ENCODE measurements at places on chromosomes 2 and 18.
A peak's percentile ranks its signal among the peaks of the same experiment; 100 is the strongest.

- no peak for DNase-seq
Measured at GRCh38 chr2:195392446-195393336, 264.3 kb upstream of the SLC39A10 start.

DNA sequence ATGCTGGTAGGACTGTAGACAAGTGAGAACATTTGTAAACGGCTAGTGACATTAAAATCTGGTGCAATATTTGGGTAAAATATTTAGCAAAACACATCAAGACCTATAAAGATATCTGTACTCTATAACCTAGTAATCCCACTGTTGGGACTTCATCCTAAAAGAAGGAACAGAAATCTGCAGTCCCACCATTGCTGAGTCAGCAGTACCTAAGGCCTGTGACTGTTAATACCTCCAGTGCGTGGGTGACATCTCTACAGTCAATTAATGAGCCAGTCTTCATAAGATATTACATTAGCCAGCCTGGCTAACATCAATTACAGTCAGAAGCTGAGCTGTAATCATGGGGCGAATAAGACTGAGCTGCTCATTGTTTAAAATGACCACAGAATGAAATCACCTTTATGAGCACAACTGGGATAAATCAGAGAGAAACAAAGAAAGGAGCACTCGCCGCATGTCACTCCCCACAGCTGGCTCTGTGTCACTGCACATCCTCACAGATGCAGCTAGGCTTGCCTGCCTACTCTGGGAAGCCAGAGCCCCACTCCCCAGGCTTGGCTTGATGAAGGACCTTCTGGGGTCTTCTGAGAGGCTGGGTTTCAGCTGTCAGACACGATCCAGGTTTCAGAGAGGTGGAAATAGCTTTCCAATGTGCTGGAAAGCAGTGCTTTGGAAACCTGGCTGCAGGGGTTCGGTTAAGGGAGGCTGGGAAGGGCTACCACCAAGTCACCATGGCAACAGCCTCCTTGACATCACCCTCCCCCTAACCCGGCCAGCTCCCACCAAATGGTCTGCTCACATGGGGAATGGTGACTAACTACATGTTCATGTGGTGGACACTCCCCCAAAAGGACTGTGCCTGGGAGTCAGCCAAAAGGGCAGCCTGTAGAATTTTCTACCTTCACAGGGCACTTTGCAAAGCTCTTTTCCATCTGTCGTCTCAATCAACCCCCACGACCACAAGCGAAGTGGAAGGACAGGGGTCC, 145.0 kb downstream of the ZBTB7C start:
- DNase-seq, result no peak

GRCh38 chr2:215684448-215685237, 248.8 kb upstream of the FN1 start:
- DNase-seq, result no peak

DNA sequence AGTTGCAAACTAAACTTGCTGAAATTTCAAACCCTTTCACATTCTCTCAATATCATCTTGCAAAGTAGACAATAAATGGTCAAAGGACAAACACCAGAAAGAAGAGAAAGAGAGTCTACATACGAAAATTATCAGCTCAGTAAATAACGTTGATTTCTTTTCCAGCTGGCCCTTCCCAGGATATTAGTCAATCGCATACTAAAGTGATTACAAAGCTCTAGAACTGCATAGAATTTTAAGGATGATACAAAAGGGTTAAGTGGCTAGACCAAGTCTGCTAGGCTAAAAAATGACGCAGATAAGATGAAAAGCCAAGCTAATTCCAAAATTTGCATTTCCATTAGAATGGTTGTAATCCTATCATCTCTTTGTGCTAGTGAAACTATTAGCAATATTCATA, 405.7 kb downstream of the FBXO15 start:
- DNase-seq, result no peak

DNA sequence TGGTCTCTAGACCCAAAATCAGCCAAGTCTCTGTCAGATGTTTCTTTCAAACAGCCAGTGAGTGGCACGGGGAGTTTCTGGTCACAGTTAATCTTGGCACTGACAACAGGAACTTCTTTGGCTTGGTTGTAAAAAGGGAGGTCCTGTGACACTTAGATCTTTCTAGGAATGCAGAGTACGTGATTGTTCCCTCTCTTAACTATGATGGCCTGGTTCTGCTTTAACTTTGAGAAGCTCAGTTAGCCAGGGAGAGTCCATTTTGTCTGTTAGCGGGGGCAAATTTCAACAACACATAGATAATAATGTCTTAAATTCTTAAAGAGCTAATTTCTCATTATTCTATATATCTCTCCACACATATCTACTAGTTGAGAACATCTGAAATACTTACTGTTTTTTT, 344.5 kb upstream of the LRRTM4 start:
- no peak for DNase-seq

DNA sequence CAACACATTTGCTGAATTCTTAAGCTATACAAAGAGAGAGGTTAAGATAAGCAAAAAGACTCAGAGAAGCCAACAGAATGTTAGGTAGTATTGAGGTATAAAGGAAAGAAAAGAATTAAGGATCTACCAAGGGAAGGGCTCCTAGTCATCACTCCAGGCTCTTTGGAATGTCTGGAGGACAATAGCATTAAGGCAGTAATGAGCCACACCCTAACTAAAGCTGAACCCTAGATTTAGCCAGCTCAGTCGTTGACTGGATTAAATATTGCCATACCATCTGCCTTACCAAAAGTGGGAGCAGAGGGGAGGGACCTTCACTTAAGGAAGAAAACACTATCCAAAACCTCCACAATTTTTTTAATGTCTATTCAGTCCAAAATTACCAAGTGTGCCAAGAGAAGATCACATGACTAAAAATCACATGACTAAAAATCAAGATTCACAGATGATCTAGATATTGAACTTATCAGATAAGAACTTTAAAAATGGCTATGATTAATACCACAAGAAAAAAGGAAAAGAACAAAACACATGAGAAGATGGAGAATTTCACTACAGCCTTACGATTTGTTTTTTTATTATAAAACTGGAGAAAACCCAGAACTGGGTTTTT, 59.7 kb downstream of the EXOC6B start:
- DNase-seq, result no peak

- peak; percentile 85 for DNase-seq
Measured at GRCh38 chr18:2898186-2898640, 51.4 kb downstream of the EMILIN2 start.

DNA sequence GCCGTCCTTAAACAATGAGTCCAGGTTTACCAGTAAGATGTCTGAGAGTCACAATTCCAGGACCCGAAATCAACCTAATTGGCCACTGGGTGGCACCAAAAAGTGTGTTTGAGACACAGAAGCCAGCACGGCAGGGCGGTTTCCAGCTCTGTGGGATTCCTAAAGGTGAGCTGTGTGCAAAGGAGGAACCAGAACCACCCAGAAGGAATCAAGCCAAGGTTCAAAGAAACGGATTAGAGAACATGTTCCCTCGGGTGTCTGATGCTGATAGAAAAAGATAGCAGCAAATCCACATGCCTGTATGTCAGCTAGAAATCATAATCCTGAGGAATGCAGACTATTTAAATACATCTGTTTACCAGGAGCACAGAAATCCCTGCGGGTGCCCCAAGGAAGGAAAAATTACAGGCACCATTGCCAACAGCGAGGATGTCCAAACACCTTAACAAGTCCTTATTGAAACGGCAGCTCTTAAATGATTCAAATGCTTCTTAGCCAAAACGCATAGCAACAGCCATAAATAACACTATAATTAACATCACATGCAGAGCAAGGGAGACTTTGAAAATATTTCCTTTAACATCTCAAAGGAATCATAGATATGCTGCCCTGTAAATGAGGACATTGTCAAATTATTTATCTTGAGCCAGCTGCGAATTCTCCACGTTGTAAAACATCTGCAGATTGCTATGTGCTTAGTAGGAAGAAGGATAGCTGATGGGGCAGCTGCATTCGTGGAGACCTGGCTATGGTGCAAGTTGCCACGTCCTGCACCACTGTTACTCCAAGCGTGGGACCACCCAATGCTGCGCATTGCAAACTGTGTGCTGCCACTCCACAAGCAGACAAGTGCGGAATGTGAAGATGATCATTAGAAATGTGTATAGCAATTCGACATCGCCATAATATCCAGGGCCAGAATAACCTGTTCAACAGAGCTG, 318.7 kb upstream of the NCKAP5 start:
- no peak for DNase-seq

GRCh38 chr18:75844146-75844545, 416.6 kb upstream of the SMIM21 start:
- no peak for DNase-seq

DNA sequence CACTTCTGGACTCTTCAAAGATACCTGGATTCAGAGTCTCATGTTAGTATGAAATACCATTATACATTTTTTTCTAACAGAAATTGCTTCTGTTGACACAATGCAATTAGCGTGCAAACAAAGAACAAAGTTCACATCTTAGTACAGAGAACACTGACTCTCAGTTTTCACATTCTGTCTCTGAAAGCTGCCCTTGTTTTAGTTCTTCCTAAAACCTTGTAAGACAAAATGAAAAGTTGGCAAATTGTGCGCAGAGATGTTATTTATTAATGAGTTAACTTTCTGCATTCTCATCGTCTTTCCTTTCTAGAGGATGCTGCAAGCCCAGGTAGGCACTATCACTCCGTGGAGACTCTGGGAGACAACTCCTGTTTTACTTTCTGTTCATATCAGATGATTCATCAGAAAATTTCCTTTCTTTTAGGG, 377.3 kb upstream of the POU3F3 start:
- DNase-seq, result no peak

DNA sequence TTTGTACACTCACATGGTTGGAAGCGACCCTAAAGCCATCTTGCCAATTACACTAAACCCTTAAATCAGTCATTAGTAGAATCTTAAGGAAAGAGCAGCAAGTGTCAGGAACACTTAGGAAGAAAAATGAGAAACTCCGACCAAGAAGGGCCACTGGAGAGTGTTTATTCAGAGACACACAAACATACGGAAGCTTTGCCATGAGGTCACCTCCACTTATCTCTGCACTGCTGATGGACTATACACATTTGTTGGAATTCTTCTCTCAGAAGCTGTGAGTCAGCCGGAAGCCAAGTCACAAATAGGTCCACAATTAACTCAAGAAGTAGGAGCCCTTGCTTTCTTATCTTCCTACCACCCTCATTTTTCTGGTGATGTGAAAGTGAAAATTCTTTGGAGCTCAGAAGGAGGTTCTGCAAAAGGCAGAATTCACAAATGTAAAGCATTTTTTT, 21.6 kb downstream of the BMP10 start:
- no peak for DNase-seq

DNA sequence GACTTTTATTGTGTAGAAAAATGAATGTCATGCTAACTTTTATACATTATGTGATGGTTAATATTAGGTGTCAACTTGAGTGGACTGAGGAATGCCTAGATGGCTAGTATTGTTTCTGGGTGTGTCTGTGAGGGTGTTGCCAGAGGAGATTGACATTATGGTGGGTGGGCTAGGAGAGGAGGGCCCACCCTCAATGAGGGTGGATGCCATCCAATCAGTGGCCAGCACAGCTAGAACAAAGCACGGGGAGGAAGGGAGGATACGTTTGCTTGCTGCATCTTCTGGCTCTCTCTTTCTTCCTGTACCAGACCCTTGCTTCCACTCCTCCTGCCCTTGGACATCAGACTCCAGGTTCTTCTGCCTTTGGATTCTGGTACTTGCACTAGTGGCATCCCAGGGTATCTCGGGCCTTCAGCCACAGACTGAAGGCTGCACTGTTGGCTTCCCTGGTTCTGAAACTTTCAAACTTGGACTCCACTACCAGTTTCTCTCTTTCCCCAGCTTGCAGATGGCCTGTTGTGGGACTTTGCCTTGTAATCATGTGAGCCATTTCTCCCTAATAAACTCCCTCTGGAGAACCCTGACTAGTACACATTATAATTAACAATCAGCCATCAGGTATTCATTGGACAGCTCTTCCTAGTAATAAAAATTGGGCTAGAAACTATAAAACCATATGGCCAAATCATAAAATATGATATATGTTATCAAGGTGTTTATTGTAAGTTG, 31.7 kb upstream of the ZCCHC2 start:
- DNase-seq, result no peak

DNA sequence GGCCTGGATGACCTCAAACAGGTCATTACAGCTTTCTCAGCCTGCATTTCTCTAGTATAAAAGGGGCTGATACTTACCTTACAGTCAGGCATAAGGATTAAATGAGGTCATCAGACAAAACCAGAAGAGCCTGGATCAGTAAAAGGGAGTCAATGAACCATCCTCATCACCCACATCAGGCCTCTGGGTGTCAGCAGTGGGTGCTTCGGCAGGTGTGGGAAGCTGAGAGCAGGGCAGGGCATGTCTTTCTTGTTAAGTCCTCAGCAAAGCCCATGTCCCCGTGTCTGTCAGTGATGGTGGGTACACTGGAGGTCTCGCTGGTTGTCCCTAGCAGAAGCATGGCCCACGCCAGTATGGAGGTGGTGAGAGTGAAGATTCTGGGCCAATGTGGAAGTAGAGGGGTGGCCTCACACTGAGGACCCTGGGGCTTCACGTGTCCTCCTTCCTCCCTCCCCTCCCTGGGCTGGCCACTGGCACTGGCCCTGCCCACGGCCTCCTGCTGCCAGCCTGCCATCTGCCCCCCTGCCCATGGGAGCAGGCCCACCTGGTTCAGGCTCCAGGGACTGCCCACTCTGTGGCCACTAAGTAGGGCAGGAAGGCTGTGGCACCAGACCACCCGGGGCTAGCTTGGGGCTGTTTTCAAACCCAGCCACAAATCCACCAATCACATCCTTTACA, 4.4 kb downstream of the ADRA2B start:
- DNase-seq, result no peak

DNA sequence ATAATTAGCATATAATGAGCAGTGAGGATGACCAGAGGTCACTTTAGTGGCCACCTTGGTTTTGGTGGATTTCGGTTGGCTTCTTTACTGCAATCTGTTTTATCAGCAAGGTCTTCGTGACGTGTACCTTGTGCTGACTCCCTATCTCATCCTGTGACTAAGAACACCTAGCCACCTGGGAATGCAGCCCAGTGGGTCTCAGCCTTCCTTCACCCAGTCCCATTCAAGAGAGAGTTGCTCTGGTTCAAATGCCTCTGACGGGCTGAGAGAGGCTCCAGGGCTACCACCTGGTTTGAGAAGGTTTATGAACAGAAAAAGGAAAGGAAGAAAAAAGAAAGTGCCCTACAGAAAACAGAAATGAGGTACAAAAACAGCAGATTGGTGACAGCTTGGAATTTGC, 738.7 kb downstream of the SOCS6 start:
- no peak for DNase-seq

DNA sequence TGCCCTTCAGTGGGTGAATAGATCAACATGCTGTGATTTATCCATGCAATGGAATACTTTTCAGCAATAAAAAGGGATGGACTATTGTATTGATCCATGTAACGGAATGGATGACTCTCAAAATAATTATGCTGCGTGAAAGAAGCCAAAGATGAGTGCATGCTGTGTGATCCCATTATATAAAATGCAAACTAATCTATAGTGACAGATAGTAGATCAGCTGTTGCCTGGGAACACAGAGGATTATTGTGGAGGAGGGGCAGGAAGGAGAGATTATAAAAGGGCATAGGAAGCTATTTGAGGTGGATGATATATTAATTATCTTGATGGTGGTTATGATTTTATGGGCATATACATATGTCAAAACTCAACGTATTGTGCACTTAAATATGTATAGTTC, 55.5 kb upstream of the ADAM23 start:
- no peak for DNase-seq

Data from GF-D8 (cell line).